ENCODE measurements at places on chromosomes 5 and 9.

- peak; percentile 84 for DNase-seq
Observed at GRCh38 chr9:133737774-133738639, at the start of gene SARDH. SARDH (minus strand) TSS chr9:133738352; CDS start chr9:133734173, 4,179 bp downstream.

DNA sequence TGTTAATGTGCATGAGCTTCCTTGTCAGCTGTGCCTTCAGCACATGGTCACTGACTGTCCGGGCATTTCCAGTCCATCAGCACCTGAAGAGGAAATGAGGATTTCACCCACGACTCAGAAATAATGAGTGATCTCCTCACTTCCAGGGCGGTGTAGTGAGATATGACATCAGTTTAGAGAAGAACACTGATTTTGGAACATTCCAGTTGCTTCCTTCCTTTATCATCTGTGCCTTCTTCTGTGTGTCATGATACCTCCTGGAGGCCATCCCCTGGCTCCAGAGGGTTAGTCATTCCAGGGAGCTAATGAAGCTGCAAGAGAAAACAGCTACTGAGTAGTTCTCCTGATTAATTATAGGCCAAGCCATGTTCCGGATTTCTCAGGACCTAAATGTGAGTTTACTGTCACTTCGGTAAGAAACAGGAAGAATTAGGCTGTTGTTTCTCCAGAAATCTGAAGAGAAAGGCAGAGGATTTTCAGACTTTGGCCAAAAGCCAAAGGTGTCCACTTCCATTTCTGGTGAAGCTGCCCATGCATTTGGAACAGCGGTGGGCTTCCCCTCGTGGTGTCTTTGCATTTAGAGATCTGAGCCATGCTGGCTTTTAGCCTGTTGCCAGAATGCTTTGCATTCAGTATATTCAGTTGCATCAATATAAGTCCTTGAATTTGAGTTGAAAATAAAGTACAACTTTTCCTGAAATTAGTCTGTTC is 161.3 kb upstream of the OTULINL start:
- peak; percentile 3 for DNase-seq

- DNase-seq: no peak
Observed at GRCh38 chr5:57004800-57005199, 52.9 kb upstream of the MIER3 start.

DNA sequence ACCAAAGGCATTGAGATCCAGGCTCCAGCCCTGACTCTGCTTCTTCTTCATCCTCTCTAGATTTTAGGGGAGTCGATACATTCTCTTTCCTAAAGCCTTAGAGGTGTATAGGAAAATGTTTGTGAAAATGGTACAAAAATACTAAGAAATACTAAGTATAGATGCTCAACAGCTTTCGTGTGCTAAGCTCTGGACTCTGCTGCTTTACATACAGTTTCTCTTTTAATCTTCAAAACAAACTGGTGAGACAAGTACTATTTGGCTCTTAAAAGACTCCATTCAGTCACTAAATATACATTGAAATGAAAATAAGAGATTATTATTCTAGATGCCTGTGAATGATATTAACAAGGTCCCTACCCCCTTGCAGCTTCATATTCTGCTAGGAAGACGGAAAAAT is 174.5 kb upstream of the TRPM3 start:
- no peak for DNase-seq

DNA sequence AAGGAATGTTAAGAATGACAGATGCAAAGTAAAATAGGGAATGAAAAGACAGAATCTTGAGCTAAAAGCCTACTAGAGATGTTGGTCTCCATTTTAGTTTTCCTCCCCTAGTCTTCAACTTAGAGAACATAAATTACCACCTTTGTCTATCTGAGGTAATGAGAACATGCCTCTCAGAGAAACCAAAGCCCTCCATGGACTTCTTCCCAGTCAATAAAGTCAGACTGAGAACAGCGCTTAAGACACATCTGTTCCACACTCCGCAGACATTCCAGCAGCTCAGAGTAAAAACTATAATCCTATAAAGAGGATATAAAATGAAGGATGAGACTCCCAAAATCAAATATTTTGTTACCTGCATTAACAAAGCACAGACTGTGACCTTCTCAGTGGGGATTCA is 79.2 kb downstream of the DPYSL3 start:
- DNase-seq: no peak

DNA sequence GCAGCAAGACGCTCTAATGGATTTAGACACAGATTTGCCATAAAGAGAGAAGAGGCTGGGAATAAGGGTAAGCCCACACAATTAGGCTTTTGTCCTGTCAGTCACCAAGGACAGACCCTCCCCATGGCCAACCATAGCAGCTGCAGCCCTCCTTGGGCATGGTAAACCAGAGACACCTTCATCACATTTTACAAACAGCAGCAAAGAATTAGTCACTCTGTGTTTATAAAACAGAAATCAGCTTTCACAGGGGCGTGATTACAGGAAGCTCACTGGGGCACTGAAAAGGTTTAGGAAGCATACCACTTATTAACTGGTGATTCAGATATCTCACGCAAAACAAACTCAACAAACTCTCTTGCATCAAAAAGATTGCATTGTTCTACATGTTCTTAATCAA is 37.3 kb upstream of the ZNF622 start:
- no peak for DNase-seq

GRCh38 chr9:7974335-7974960 is 174.9 kb upstream of the DMAC1 start:
- peak; percentile 81 for DNase-seq

- no peak for DNase-seq
Observed at GRCh38 chr5:58156973-58157701, 302.7 kb downstream of the PLK2 start.

DNA sequence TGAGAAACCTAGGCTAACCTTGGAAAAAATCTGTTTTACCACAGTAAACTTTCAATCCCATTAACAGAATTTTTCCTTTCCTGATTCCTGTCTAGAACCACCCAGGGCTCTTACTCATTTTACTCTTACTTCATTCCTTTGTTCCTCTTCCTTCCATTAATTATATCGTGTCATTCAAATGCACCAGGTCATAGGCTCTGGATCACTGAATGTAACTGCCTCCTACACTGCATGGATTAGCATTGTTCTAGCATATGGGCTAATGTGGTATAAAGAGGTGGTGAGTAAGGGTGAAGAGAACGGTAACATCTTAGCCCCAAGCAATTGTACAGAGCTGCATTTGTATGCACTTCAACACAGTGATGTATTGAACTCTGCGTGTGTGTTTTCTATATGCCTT is 49.5 kb upstream of the SPINK5 start:
- no peak for DNase-seq

- DNase-seq: no peak
Observed at GRCh38 chr5:127684726-127685467, 18.3 kb upstream of the CCDC192 start.

DNA sequence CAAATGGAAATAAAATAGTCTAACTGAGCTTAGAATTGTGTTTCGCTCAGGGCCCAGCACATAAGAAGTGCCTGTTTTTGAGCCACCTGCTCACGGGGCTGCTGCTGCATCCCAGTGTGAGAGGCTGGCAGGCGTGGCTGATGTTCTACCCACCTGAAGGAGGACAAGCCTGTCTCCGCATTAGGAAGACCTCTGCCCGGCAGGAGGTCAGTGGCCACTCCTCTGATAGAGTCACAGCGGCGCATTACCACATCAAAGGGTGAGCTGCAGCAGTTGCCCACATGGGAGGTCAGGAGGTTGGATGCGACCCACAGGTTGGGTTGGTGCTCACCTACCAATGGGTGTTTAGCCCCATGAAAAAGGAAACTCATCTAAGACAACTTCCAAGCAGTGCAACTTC is 3.7 kb upstream of the SLC6A7 start:
- DNase-seq: no peak

DNA sequence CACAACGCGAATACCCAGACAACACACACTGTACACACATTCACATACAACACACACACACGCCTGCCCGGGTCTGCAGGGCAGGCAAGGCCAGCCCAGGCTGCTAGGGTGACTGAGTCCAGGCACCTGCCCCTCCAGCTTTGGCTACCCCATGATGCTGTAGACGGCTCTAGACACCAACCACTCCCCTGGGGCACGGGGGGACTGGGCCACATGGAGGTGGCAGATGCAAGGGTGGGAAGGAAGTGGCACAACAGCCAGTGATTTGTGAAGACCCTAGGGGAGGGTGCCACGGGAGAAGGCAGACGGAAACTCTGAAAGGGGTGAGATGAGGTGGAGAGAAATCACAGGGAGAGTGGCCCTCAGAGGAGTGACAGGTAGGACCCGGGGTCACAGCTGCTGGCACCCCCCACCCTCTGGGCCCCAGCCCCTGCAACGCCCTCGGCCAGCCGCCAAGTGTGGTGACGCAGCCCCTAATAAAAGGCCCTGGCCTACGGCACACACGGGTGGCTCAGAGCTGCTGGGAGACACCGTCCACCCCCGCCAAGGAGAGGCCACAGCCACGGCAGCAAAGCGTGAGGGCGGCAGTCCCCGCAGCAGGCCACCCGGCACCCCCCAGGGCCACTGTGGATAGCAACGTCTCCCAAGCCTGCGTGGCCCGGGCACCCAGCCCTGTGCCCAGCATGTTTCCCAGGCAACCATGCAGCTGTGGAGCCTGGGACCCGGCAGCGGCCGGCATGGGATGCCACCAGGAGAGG is 6.6 kb upstream of the CCDC187 start:
- no peak for DNase-seq

DNA sequence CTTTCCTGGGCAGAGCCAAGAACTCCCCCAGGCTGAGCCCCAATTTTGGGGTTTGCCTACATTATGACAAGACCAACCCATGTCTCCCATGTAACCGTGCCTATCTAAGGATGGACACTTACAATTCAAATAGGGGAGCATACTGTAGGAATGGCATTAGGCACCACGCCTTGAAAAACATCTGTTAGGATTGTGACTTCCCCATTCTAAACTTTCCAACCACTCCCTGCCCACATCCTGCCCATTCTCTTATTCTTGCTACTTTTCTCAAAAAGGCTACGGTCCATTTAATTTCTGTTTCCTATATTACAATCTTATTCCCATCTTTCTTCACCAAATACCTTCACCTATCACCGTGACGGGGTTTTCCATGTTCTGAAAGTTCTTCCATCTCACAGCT is 99.2 kb downstream of the LPAR1 start:
- no peak for DNase-seq

DNA sequence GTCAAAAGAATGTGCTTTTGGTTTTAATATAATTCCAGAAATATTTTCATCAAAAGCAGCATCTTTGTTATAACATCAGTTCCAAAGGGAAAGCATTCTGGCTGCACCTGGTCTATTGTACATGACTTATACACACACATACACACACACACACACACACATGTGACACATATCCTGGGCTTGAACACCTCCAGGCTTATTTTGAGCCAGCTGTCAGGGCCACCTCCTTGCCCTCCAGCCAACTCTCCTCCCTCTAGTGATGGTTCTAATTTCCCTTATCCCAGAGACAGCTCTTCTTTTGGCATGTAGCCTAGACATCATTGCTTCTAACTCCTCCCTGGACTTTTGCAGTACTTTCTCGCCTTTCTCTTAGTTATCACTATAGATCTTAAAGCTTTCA is 115.0 kb downstream of the PIK3R1 start:
- no peak for DNase-seq

DNA sequence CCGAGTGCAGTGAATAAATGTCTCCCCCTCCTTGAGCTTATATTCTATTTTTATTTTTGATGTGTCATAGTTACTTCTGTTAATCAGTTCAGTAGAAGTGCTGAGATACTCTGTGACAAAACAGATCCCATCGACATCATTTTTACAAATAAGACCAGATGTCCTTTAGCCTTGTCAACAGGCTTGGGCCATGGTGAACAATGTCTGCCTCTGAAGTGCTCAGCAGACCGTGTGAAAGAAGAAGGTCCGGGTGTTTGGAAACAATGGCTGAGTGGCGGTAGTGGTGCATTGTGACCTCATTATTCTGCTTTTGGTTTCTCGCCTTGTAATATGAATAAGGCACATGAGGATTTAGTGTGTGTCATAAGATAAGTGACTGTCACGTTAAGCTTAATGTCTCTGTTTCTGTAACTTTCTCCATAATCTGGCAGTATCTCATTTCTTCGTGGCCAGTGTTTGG is 71.2 kb downstream of the SYK start:
- DNase-seq: peak; percentile 64

GRCh38 chr5:88606626-88607025 is 276.4 kb downstream of the MEF2C start:
- DNase-seq: no peak

- no peak for DNase-seq
Observed at GRCh38 chr5:167699432-167699831, 592.0 kb upstream of the WWC1 start.

DNA sequence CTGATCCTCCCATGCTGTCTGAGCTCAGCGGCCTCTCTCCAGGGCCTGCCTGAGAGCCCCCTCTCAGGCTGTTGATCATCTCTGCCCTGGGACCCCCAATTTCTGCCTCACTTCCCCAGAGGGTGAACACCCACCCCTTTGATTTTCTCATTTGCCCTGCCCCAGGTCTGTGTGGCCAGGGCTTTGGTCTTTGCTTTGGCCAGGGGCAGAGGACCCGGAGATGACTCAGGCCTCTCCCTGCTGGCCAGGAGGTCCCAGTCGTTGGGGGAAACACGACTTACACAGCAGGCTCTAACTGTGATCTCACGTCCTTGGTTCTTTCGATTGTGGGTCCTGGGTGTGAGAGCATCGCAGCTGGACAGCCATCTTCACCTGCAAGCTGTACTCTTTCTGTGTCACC is 1.1 kb upstream of the ADAMTS2 start:
- no peak for DNase-seq

DNA sequence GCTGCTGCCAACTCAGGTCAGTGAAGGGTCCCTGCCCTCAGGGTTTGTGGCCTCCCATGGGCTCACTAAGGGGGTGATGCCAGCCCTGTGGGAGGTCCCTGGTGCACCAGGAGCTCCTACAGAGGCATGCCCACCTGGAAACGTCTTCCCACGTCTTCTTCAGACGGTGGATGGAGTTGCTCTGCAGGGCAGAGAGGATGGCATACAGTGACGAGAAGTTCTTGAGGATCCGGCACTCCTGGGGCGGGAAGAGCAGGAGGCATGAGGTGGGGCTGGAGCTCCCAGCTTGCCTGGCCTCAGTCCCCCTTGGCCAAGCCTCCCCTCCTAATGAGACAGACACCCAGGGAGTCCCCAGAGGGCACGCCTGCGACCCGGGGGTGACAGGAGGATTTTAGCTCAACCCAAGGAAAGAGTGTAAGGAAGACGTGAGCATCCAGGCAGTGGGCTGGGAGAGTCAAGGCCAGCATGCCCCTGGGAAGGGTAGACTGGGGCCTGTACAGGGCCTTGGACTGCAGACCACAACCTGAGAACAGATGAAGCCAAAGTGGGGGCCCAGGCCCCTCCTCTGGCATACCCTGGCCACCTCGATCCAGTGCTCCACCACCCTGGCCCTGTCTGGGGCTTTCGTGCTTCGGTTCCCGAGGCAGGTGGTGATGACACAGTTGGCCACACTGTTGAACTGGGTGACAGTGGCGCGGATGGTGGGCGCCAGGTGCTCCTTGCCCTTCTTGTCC is 14.4 kb downstream of the RALGDS start:
- DNase-seq: no peak

- peak; percentile 31 for DNase-seq
Observed at GRCh38 chr5:79613549-79613948, 1.3 kb downstream of the TENT2 start.
